CD4-positive, alpha-beta T cell treated with Interleukin-6 at 100 ng/mL for 8 hours (primary cell): ENCODE measurements at places on chromosomes 4 and X.

DNA sequence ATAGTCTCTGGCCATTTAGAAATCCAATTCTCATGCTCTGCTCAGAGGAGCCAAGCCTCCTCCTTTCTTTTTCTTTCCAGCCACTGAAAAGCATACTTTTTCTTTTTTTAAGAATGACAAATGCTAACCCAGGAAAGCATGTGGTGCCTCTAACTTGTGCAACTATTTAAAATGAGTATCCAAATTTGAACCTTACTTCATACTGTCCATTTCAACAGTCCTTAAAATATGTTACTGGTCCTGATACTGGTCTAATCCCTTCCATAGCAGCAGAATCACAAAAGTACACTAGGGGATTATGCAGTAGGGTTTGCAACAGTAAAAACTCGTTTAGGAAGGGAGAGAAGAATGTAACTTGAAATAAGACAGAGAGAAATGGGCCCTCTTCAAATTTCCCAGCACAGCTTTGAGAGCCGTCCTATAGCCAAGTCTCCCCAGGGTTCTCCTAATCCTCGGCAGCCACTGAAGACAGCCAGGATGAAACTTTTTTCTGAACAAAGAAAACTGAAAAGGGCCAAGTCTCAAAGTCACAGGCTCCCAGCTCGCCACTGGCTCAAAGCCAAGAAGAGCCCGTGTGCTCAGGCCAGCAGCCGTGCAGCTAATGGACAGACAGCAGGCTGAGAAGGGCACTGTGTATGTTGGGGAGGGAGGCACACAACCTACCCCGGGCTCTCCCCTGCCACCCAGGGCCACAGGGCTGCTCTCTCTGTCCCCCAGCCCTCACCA is 39.5 kb downstream of the GPC4 start:
- DNase-seq, result no peak

DNA sequence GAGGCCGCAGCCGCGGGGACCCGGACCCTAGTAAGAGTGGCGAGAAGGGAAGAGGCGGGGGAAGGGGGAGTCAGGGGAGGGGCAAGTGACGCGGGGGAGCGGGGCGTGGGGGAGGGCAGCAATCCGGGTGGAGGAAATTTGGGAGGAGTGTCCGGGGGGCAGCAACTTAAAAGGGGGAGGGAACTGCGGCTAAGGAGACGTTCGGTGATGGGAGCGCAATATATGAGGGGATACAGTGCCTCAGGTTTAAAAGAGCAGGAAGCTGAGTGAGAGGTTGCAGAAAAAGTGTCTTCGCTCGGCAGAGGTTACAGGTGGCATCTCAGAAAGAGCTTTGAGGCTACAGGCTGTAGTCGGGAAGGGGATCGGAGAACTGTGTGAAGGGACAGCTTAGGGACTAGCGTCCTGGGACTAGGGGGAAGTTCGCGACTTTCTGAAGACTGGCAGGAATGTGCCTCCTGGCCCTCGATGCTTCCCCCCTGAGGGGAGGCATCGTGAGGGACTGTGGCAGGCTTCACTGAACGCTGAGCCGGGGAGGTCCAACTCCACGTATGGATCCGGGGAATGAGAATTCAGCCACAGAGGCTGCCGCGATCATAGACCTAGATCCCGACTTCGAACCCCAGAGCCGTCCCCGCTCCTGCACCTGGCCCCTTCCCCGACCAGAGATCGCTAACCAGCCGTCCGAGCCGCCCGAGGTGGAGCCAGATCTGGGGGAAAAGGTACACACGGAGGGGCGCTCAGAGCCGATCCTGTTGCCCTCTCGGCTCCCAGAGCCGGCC is 519 bp downstream of the FOXO4 start:
- no peak for DNase-seq

DNA sequence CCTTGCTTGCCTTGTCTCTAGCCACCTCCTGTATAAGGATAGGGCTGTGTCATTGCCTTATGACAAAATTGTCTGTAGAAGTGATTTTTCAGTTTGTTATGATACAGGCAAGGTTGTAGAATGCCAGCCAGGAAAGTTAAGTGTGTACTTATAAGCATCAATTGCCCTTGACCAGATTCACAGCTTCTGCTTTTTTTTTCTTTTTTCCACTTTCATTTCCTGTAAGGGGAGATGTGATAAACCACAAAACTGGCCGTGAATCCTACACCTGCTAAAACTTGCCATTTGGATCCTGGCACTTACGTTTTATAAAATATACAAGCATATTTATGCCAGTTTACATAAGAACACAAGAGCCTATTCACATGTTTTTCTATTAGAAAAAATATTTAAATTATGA is 35.0 kb upstream of the BMPR1B start:
- DNase-seq, result no peak

DNA sequence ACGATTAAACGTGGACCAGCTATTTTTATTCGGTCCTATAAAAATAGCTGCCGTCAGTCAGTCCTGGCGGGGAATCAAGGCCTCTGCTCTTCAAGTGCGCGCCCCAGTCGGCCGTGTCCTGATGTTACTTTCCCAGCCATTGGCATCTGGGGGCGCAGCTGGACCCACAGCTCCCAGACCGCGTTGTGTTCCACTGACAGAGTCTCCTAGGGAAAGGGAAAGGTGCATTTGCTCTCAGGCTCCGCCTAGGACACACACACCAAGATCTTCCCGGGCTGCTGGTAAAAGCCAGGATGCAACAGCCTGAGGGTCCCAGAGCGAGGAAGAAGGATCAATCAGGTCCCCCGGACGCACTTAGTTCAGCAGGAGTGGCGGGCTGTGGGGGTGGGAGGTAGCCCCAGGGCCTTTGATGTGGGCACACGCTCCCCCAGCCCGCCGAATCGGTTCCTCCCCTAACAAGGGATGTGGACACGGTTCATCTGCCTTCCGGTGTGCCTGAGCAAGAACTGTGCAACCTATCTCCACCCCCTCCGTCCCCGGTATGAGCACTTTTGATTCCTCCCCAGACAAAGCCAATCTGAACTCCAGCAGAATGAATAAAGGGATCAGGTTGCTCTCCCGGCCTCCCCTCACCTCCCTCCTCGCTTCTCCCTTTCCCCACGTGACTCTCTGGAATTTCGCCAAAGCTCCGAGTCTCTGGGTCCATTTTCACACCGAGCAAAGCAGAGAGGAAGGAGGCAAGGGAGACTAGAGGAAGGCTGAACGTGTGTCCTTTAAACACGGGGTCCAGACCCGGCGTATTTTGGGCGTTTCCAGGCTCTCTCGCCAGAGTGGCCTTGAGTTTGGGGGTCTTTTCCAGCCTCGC is 626 bp upstream of the FRAS1 start:
- peak; percentile 9 for DNase-seq

- peak; percentile 23 for DNase-seq
Observed at GRCh38 chr4:151658959-151659600, 101.7 kb downstream of the GATB start.

GRCh38 chr4:140326395-140326993 is 47.0 kb upstream of the SCOC start:
- no peak for DNase-seq

DNA sequence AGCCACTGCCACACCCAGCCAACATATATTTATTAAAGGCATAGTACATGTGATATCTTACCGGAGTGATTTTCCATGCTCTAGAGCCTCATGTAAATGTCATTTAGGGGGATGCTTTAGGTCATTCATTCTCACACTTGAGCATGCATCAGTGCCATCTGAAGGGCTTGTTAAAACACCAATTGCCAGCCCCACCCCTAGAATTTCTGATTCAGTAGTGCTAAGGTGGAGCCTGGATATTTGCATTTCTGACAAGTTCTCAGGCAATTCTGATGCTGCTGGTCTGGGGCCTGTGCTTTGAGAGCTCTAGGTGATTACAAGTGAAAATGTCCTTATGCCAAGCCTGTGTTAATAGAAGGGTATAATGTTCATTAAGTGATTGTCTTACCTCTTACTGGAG is 107.7 kb downstream of the PHEX start:
- no peak for DNase-seq

DNA sequence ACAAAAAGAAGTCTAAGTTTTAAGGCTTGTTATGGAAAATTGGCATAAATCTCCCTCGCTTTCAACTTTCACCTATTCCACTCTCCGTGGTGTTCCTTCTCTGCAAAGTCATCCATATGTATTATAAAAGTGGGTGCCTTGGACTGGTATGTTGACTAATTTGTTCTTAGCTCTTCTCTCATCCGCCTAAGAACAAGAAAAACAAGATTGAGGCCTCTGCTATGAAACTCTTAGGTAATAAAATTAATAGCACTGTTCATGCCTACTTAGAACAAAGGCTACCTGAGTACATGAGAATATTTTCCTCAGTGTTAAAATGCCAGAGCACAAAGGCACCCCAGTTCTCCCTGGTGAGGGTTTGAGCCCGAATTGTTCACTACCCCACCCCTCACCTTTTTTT is 1.3 kb downstream of the CNGA1 start:
- DNase-seq, result no peak

DNA sequence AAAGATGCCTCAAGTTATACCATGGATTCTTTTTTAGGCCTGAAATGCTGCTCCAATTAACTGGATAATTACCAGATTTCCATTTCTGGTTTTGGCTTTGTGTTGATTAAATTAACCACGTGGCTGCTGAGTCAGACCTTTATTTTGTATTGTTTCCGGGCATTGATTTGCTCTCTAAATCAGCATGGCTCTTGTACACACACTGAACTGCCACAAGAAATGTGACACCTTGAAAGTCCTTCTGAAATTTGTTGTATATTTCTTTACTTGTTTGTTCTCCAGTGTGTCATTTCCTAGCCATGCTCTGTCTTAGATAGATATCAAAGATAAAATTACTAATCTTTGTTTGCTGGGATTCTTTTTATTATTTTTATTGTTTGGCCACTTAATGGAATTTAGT is 11.7 kb downstream of the MTTP start:
- no peak for DNase-seq

DNA sequence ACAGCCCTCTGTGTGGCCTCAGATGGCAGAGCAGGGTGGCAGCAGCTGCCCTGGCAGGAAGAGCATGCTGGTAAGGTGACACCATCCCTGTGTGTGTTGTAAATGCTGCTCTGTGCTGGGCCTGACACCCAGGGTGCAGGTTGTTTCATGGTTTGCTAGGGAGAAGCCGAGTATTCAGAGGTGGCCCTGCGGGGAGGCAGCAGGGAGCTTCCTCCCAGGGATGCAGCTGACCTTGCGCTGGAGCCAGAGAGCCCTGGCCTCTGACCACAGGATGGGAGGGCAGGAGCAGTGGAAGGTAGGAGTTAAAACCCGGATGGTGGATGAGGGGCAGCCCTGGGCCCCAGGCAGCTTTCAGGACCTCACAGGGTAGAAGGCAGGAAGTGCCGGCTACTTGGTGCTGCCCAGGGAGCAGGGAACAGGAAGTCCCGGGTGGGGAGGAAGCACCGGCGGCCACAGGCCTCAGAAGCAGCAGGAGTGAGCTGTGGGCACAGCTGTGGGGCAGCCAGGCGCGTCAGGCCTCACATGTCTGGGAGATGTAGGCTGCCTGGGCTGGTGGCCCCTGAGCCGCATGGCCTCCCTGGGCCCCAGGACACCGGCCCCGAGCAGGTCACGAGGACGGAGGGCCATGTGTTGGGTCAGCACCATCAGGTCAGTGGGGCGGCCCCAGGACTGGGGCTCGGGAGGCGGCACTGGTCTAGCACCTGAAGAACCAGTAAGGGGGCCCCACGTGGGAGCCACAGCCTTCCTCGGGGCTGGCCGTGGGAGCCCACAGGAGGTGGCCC is 19.1 kb downstream of the SH3BP2 start:
- DNase-seq, result peak; percentile 67

DNA sequence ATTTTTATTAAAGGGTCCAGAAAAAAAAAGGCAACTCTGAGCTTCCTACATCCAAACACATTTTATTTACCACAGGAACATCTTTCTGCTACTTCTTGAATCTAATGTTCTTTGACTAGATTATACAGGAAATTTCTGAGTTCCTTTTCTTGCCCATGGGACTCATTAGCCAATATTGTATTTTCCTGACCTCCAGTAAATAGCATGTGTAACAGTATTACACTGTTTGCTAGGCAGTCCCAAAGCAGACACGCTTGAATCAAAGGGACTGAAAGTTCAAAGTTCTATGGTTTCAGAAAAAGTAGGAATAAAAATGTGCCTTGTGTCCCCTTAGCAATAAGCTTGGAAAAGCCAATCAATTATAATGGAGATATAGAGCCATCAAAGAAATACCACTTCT is 57.4 kb downstream of the MOSPD2 start:
- no peak for DNase-seq

GRCh38 chr4:185966997-185967775 is 101.8 kb upstream of the TLR3 start:
- DNase-seq, result no peak

DNA sequence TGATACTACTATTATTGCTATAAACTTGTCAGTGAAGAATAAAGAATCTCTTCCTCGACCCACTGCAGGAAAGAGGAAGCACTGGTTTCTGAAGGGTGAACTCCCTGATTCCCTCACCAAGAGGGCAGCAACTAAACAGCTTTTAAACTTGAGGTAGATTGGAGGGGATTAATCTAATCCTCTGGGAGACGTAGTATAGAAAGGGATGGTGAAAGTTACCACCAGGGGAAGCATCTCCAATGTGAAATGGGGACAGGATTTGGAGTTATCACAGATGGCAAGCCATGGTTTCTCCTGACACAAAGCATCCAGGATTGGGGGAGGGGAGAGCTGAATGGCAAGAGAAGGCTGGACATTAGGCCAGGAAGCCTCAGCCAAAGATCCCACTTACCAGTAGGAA is 62.7 kb upstream of the PTPN13 start:
- no peak for DNase-seq

GRCh38 chrX:9668537-9668936 is 97.1 kb downstream of the GPR143 start:
- no peak for DNase-seq

- DNase-seq, result no peak
Observed at GRCh38 chrX:118736394-118737010, 9.1 kb downstream of the IL13RA1 start.

DNA sequence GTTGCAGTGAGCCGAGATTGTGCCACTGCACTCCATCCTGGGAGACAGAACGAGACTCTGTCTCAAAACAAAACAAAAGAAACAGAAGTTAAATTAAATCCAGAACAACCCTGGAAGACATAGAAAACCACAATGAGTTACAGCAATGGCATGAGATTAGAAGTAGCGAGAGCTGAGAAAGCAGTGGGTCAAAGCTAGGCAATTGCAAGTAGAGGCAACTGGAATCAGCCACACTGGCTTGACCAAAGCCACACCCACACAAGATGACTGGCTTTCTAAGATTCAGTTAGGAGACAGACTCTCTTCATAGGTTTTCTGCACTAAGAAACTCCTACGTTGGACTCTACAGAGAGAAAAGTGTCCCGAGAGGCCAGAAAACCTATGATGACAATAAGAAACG is 443.0 kb downstream of the GPM6A start:
- no peak for DNase-seq

- DNase-seq, result peak; percentile 40
Observed at GRCh38 chrX:17737986-17738713, 857 bp downstream of the SCML1 start.

GRCh38 chrX:16436348-16437188 is 213.4 kb upstream of the S100G start:
- peak; percentile 50 for DNase-seq

DNA sequence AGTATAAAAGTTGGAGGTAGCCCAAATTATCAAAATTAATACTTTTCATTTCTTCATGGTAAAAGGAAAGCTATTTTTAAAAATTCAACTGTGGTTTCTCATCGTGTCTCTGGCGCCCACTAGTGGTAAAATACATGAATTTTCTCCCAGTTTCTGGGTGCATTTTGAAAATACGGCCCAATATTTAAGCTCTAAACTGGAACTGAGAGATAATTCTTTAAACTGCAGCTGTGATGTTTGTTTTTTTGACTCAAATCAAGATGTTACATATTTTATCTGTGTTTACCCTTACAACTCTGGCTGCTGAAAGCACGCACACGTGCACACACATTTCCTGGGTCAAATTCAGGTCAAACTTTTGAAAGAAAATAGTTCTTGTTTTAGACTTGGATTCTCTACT is 123.9 kb upstream of the ACSL4 start:
- peak; percentile 18 for DNase-seq

GRCh38 chrX:57643698-57644097 is 36.4 kb downstream of the NLRP2B start:
- DNase-seq, result no peak
